ENCODE measurements at places on chromosomes 11 and 22. TPM values are rescaled to one million over a fixed set of nuclear protein-coding genes. Genes with fewer than 3 reads are reported as not detected.

- no peak for DNase-seq
Observed at GRCh38 chr11:69881467-69882269, 62.5 kb upstream of the FGF3 start.

GRCh38 chr22:35538801-35539321, 1.8 kb upstream of the RASD2 start:
- no peak for DNase-seq

Gene FOLR3
- not detected for total RNA-seq

Gene KCNA4
- 5.0 TPM for total RNA-seq

DNA sequence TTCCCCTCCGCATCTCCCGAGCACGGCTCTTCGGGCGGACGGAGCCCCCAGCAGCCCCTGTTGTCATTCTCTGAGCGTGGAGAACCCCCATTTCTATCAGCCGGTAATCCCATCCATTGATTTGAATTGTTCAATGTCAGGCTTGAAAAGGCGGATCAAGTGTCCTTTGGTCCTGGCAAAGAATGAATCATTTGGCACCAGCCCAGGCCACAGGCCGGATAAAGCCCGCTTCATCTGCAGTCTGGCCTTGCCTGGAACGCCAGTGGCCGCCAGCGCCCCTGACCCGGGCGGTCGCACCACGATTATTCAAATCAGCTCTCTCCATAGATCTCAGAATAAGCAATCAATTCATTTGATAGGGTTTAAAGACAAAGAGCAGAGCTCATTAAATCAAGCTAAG, 188.9 kb downstream of the BRD1 start:
- no peak for DNase-seq
